ENCODE measurements at places on chromosomes 5 and 9.

DNA sequence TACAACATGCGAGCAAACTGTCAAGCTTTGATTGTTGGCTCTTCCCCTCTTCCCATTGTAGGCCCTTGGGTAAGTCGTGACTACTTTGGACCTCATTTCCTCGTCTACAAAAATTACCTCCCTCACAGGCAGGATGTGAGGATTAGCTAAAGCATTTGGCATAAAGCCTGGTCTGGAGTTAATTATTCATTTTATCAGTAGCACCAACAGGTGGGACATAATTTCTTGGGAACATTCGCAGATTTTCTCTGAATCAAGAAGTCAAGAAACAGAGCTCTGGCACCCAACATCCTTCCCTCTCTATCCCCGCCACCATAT lies 39.9 kb upstream of the SEMA6A start:
- no peak for DNase-seq

DNA sequence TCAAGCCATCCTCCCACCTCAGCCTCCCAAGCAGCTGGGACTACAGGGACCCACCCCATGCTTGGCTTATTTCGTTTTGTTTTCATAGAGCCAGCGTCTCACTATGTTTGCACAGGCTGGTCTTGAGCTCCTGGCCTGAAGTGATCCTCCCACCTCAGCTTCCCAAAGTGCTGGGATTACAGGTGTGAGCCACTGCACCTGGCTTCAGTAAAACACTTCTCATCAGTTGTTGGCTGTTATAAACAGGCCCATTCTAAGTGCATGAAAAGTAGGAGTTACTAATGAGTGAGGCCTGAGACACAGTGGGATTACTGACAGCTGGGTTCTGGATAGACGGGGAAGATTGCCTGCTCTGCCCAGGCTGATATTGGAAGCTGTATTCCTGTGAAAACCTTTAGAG lies 3.5 kb downstream of the CRB2 start:
- no peak for DNase-seq

- no peak for DNase-seq
Measured at GRCh38 chr5:159262472-159262858, 625 bp upstream of the UBLCP1 start.

- DNase-seq = no peak
Measured at GRCh38 chr9:72858089-72858912, 94.6 kb downstream of the ALDH1A1 start.

DNA sequence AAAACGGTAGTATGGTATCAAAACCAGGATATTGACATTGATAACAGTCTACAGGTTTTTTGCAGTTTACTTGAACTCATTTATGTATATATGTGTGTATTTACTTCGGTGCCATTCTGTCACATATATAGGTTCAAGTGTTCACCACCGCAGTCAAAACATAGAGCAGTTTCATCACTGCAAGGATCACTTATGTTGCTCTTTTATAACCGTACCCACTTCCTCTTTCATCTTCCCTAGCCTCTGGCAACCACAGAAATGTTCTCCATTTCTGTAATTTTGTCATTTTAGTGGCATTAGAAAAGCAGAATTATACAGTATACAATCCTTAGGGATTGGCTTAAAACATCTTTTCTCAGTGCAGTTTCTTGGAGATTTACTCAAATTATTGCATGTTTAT lies 90.3 kb downstream of the SH3GL2 start:
- no peak for DNase-seq

Measured in breast epithelium (tissue), 4 donors.